ENCODE measurements at places on chromosomes 3 and 15.

DNA sequence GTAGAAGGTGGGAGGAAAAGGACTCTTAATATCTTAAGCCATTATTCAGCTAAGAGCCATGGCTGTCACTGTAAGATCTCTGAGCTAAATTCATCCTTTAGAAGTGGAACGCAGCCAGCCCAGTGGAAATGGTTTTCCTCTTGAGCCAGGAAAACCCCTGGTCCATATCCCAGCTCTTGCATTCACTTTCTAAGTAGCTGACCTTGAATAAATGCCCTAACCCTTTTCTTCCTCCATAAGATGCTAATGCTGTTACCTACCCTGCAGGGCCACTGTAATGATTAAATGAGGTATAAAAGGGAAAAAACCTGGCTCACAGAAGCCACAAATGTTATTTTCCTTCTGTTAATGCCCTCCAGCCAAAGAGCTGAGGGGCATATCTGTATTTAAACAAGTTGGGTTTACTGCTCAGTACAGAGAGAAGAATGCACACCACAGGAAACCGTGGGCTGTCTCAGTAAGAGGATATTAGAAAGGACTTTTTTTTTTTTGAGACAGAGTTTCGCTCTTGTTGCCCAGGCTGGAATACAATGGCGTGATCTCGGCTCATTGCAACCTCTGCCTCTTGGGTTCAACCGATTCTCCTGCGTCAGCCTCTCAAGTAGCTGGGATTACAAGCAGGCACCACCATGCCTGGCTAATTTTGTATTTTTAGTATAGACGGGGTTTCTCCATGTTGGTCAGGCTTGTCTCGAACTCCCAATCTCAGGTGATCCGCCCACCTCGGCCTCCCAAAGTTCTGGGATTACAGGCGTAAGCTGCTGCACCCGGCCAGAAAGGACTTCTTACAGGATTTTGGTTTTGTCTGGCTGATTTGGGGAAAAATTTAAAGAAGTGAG is 6.8 kb downstream of the UBL7 start:
- no peak for DNase-seq

DNA sequence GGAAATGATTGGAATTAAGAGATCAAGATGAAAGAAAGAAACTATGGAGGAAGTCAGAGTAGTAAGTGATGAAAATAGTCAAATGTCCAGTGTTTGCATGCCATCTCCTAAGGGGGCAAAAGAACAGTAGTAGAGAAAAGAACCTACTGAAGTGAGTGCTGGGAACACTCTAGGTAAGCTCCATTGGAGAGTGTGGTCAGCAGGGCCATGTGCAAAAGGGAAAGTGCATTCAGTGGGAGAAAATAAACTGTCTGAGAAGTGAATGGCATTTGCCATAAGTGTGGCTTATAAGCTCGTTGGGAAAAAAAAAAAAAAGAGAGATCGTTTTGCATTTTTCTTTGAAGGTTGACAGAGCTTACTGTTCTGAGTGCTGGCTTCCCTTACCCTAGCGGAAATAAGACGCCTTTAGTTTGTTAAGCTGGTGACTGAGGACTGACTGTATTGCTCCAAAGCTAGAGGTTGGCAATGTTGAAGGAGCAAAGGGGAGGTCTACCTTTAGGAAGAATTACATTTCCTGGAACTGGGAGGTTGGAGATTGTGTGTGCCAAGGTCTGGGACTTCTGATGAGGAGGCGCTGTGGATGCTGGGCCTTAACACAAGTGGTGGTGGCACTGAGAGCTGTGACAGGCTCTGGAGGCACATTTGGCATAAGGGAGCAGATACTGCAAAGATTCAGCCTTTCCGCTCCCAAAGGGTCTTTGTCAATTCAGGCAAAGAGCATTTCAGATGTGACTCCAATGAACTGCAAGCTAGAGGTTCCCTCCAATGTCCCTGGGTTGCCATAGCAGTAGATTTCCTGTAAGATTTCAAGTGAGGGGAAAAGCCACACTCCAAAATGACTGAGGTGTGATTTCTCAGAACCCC is 287.8 kb upstream of the SATB1 start:
- DNase-seq, result no peak

GRCh38 chr3:58336135-58336882 is 3.6 kb downstream of the PXK start:
- no peak for DNase-seq

DNA sequence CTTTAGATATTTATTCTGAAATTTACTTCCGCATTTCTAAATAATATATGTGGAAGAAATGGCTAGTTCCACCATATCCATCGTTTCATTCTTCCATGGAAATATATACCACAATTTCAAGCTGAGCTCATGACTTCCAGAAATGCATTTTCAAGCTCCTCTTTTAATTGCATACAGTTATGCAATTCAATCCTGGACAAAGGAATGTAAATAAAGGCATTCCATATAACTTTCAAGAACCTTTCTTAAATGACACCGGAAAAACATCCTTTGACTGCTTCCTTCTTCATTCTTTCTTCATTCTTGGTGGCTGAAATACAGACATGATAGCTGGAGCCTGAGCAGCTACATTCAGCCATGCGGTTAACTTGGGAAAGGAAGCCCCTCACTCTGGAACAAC is 185.2 kb upstream of the GADL1 start:
- DNase-seq, result no peak

GRCh38 chr3:51799879-51800749 is 21.1 kb upstream of the IQCF6 start:
- no peak for DNase-seq

- no peak for DNase-seq
Observed at GRCh38 chr15:88918738-88919137, 5.6 kb upstream of the MFGE8 start.

- no peak for DNase-seq
Observed at GRCh38 chr3:16480861-16481545, 32.5 kb downstream of the RFTN1 start.

DNA sequence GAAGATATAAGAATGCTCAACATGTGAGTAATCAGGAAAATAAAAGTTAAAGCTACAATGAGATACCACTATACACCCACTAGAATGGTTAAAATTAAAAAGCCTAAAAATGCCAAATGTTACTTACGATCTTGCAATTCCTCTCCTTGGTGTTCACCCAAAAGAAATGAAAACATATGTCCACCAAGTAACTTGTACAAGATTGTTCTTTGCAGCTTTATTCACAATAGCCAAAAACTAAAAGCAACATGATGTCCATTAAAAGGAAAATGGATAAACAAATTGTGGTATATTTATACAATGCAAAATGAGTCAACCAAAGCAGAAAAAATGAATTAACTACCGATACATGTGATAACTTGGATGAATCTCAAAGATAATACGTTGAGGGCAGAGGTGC is 301.6 kb upstream of the THBS1 start:
- no peak for DNase-seq

DNA sequence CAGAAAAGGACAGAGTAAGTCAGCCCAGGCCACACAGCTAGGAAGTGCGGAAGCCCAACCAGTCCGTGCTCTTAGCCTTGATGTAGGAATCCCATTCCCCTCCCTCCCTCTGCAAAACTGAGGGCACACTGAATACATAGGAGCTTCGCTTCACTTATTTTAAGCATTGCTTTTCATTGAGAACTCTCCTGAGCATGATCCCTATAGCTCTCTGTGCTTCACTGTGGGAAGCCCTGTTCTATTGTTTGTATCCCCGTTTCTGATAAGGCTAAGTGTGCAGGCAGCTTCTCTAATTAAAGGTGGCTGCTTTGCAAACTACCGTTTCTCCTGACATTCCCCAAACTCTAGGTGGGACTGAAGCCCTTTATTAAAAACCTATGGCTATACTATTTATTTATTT is 29.9 kb downstream of the IL5RA start:
- DNase-seq, result no peak

GRCh38 chr3:68893600-68894239 is 38.6 kb downstream of the TAFA4 start:
- DNase-seq, result no peak

DNA sequence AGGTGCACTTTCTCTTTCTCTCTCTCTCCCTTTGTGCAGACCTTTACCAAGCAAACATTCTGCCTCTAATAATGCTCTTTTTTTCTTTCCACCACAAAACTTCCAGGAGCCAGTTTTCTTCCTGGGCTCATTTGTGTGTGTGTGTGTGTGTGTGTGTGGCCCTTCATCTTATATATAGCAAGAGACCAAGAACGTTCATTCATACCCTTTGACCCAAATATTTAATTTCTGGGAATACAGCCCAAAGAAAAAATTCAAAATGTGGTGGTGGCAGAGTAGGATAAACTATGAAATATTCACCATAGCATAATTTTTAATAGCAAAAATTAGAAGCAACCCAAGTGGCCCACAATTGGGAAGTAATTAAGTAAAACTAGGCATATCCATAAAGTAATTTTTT is 398.9 kb downstream of the IGSF11 start:
- DNase-seq, result no peak

GRCh38 chr3:52346623-52347530 is 30.8 kb downstream of the DNAH1 start:
- no peak for DNase-seq

GRCh38 chr3:196096382-196096953 is 14.6 kb upstream of the TFRC start:
- no peak for DNase-seq

DNA sequence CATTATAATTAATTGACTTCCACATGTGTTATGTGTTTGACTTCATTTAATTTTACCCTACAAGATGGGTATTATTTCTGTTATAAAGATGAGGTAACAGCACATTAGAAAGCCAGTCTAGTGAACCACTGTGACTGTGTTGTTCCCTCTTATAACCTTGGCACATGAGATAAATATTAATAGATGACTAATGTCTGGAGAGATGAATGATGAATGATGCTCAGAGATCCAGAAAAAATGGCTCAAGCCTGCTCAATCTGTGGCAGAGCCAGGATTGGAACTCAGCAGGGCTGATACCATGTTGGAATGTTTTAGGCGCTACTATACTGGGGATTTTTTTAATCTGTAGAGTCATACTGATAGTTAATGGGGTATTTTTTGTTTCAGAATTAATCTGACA is 118.8 kb upstream of the PTX3 start:
- no peak for DNase-seq

DNA sequence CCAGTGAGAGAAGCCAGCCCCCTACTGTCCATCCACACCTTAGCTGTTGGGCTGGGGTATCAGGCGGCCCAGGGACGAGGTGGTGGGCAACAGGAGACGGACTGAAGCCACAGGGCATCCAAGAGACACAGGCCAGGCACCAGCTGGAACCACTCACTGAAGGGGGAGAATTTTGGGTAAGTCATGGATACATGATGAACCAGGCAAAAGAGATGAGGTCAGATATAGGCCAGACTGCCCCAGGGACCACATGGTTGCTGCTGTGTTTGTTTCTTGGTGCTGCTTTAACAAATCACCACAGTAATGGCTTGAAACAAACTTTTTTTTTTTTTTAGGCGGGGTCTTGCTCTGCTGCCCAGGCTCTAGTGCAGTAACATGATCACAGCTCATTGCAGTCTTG is 66.4 kb downstream of the SEMA5B start:
- DNase-seq, result no peak

DNA sequence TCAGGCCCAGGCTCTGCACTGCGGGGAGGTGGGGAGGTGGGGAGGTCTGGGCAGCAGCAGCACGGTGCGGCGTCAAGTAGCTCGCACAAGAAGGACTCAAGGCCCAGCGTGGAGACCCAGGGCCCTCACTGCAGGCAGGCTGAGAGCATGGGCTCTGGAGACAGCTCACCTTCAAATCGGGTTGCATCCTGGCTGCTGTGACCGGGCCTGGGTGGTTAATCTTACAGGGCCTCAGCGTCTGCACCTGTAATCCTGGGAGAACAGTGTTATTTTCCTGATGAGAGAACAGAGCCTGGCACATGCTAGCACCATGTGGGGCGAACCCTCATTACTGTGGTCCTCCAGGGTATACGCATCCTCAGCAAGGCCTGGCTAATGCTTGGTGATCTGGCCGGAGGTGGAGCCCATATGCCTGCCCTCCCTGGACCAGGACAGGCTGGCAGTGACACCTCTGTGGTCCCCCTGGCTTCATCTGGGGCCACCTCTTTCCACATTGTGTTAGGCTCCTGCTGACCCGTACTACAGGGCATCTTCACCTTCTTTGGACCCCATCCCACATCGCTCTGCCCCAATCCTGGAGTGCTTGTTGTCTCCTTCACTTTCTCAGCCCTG is 55.5 kb downstream of the RGMA start:
- no peak for DNase-seq

- no peak for DNase-seq
Observed at GRCh38 chr3:142657033-142657432, 60.8 kb downstream of the PLS1 start.

- DNase-seq, result no peak
Observed at GRCh38 chr3:194161131-194162045, 25.4 kb downstream of the HES1 start.

DNA sequence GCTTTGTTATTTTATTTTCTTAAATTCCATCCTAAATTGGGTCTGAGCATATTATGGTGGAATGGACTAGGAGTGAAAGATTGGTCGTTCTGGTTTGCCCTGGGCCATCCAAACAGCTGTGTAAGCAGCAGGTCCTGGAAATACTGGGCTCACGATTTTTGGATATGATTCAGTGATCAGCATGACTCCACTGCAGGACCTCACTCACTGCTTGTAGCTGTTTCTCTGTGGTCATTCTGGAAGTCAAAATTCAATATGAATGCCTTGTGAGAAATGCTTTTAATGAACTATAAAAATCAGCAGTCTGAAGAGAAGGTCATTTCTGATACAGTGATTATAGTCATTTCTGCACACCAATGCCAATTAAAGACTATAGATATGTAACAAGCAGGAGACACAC is 185.0 kb downstream of the RBMS3 start:
- DNase-seq, result no peak

- DNase-seq, result no peak
Observed at GRCh38 chr15:54884312-54884711, 312.4 kb downstream of the RSL24D1 start.

DNA sequence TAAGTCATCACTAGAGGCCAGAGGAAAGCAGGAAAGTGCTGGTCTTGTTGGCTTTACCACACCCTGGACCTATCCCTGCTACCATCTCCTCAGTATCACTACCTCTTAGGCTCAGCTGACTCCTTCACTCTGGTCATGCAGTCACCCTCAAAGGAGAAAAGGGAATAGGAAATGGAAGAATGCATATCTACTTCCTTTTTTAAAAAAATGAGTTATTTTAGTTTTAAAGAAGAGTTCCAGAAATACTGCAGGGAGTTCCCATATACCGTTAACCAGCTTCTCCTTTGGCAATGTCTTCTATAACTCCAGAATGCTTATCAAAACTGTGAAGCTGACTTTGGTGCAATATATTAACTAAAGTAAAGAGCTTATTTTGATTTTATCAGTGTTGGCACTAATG is 688.6 kb downstream of the DIPK2A start:
- no peak for DNase-seq
